ENCODE measurements at places on chromosomes 11 and 22. TPM values are rescaled to one million over a fixed set of nuclear protein-coding genes. Genes with fewer than 3 reads are reported as not detected.

Gene OR52N4
- polyA plus RNA-seq: not detected

Gene WNT11
- 13.2 TPM for polyA plus RNA-seq

Gene SLC22A12
- not detected for polyA plus RNA-seq

Gene HARBI1
- 2.9 TPM for polyA plus RNA-seq

Gene ELFN2
- polyA plus RNA-seq: 0.70 TPM

Gene GGT5
- 14.8 TPM for polyA plus RNA-seq

Gene MOGAT2
- not detected for polyA plus RNA-seq

Gene OR2AG2
- not detected for polyA plus RNA-seq

Gene SLC15A3
- 18.9 TPM for polyA plus RNA-seq

Gene SLC22A6
- polyA plus RNA-seq: not detected

Gene TBX10
- not detected for polyA plus RNA-seq

Gene OR4D10
- not detected for polyA plus RNA-seq

Gene RFPL3
- polyA plus RNA-seq: not detected

Gene HOATZ
- polyA plus RNA-seq: 0.13 TPM

Gene E2F8
- polyA plus RNA-seq: 13.6 TPM

Gene ASRGL1
- polyA plus RNA-seq: 3.0 TPM
